ENCODE measurements at places on chromosomes 3 and 15. TPM values are rescaled to one million over a fixed set of nuclear protein-coding genes. Genes with fewer than 3 reads are reported as not detected.

The IL17RD gene
- total RNA-seq, result 27.0 TPM

The ALAS1 gene
- 32.2 TPM for total RNA-seq

The ITGA11 gene
- 4.4 TPM for total RNA-seq

The SERINC4 gene
- not detected for total RNA-seq

DNA sequence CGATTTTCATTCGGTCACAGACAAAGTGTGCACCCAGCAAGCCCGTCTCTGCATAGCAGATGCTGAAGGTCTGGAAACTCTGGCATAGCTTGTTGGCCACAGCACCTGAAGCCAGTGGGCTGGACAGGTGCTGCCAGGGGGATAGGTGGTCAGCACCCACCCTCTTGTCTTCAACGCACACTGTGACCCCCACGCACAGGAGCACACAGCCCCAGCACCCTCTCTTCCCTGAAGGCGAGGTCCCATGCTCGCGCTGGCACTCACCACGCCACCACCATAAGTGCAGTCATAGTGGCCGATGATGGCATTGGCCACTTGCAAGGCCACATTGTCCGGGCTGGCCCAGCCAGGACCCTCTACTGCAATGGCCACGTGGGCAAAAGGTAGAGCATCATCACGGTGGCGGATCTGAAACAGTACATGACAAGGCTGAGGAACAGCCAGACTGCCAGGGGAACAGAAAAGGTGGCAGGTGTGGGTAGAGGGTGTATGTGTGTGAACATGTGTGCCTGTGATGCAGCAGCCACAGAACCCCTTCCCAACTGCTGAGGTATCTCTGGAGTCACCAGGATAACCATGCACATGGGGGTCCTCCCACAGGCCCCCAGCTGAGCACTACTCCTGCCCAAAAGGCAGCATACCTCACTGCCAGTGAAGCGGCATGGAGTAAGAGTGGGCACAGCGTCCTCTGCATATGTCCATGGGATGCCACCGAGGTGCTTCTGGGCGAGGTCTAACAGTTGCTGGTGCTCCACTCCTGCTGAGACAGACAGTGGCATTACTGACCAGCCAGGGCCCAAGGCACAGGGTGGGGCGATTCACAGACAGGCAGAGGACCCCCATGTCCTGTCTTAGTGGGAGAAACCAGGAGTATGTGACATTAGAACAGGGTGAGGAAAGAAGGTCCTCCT lies 5.8 kb upstream of the COL7A1 start:
- no peak overlapping the region for H3K27ac ChIP-seq
- no peak overlapping the region for H3K4me3 ChIP-seq
- no peak for DNase-seq
- no peaks in the 10 kb centered on the region for H3K36me3 ChIP-seq
- H3K27me3 ChIP-seq, result no peaks in the 10 kb centered on the region

All from ovary (tissue), 10 donors.